ENCODE measurements at places on chromosomes 3 and 15.

GRCh38 chr3:56064684-56065083, 403.6 kb downstream of the ERC2 start:
- DNase-seq, result no peak

DNA sequence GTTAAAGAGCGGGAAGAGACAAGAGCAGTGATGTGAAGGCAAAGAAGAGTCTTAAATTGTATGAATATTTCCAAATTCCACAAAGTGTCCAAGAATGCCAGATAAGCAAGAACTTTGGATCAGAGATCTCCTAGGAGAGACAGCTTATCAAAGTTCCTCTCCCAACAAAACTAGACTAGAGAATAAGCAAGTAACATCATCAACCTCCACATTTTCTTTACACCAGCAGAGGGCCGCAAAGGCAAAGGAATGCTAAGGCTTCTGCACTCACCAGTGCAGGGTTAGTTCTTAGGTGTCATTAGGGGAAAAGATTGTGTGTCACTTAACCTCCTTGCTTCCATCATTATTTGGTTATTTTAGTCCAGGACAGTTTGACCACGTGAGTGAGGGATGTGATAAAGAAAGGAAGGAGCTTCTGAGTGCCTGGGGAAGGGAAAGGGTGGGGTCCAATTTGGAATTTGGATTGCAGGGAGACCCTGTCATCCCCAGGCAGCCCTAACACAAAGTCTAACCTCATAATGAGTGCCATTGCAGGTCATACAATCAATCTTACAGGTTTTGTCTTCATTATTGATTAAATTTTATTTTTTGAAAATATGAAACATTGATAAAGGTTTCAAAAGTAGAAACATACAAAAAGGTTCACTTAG, 7.5 kb upstream of the CMTM6 start:
- DNase-seq, result no peak

GRCh38 chr15:33104212-33104611, 90.3 kb downstream of the FMN1 start:
- no peak for DNase-seq

GRCh38 chr15:79051029-79051428, 39.6 kb downstream of the RASGRF1 start:
- DNase-seq, result no peak

DNA sequence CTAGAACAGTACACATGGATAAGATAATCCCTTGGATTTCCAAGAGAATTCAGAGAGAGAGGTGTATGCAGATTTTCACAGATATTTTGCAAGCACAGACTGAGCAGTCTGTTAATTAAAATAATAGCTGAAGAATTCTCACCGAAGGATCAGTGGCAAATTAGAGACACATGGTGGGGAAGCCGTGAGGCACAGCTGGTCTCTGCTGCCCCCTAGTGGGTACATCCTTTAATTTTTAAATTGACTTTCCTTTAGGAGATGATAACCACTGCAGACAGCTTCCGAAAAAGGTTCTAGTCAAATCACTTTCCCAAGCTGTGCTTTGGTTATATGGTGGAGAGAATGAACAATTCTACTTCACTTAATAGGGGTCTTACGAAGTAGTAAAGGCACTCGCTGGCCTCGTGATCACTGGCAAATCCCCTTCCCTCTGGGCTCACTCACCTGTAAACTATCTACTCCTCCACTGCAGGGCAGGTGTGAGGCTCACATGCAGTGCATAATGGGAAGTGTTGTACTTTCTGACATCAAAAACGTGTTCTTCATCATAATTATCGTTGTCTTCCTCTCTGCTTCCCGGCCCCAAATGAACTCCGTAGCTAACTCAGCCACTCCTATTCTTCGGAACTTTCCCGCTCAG, 19.5 kb downstream of the MESD start:
- DNase-seq, result no peak

DNA sequence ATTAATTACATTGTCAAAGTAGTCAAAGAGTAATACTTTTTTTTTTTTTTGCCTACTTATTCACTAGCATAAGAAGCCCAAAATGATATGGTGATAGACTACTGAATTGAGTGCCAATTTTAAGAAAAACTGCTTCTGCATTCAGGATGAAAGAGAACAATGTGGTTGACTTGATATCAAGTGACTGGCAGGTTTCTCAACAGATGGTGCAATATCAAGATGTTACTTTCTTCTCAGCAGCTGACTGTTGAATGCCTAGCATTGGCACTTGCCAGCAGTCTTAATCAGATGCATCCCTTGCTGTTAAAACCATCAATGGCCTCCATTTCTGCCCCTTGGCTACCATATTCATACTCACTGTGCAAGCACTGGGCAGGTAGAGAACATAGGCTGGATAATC, 863.2 kb downstream of the GBE1 start:
- DNase-seq, result no peak

GRCh38 chr15:75178938-75179745, 22.5 kb upstream of the C15orf39 start:
- DNase-seq, result no peak

DNA sequence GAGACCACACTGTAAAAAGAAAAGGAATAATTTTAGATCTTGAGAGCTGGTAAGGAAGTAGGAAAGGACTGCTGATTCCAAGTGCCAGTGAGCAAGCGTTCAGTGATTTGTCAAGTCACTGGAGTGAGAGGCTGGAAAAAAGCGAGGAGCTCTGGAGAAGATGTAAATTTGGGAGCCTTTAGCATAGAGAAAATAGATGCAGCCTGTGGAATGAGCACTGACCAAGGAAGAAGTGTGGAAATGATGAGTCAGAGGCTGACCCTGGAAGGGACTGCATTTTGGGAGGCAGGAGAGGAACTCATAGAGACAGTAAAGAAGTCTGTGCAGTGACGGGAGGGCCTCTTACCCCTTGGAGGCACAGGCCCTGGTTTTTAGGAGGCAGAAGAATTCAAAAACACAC, 17.1 kb upstream of the ABTB1 start:
- DNase-seq, result no peak

- no peak for DNase-seq
These were observed at the start of gene SEMA3F for GRCh38 chr3:50154840-50155490. Gene SEMA3F, plus strand, starts transcription at chr3:50155324. Its CDS starts 4,299 bp downstream, at chr3:50159623.

GRCh38 chr15:35062738-35063099, 22.4 kb downstream of the NANOGP8 start:
- DNase-seq, result no peak

- DNase-seq, result no peak
These were observed 30.1 kb downstream of the FOXL2 start for GRCh38 chr3:138916824-138917223.

- DNase-seq, result no peak
These were observed 48.1 kb downstream of the SH3BP5 start for GRCh38 chr3:15284121-15284889.

GRCh38 chr3:103614719-103615118, 1179.9 kb downstream of the ZPLD1 start:
- no peak for DNase-seq

GRCh38 chr15:97691078-97691477, 269.4 kb upstream of the ARRDC4 start:
- no peak for DNase-seq

- no peak for DNase-seq
These were observed 438.9 kb downstream of the RAP2B start for GRCh38 chr3:153600896-153601295.

GRCh38 chr15:83927704-83928391, 273.9 kb downstream of the ADAMTSL3 start:
- no peak for DNase-seq

DNA sequence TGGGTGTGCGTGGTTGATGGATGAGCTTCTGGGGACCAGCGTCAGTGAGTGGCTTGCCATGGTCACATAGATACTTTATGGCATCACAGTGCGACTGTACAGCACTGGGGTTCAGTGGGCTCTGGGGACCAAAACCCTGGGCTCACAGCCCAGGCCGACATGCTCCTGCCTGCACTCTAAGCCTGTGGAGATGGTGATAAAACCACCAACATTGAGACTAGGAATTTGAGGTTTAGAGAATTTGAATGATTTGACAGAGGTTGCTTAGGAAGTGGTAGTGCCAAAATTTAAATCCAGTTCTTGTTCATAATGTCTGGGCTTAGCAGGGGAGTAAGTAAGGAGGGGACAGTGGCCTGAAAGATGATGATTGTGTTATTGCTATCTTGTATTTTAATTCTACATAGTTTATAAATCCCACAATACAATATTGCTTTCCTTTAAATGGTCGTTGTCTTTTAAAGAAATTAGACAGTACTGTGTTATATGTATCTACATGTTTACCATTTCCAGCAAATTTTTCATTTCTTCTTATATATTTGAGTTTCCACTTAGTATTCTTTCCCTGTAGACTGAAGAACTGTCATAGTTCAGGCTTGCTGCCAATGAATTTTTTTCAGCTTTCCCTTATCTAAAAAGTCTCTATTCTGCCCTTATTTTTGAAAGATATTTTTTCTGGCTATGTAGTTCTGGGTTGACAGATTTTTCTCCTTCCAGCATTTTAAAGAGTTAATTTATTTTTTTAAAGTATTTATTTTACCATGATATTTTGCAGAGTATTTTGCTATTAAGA, 235.4 kb upstream of the RGMA start:
- no peak for DNase-seq

GRCh38 chr3:147654827-147655226, 245.7 kb downstream of the ZIC1 start:
- DNase-seq, result no peak

GRCh38 chr3:125129512-125129997, 73.8 kb upstream of the HEG1 start:
- DNase-seq, result no peak

GRCh38 chr3:107797586-107797985, 274.8 kb downstream of the BBX start:
- DNase-seq, result no peak

DNA sequence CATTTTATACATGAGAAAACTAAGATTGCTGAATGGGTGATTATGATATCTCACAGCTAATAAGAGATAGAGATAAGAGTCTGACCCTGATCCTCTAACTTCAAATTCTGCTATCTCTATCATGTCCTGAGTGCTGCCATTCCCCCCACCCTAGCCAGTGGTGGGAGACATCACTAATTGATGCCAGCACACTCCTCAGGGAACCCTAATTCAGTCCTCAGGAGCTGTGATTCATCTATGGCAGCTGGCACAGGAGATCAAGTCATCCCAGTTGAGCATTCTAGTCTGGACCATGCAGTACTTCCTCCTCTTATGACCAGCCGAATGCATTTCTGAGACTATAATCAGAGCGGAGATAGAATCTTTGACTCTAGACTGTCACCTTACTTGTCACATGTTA, 71.9 kb downstream of the SYNM start:
- DNase-seq, result no peak

DNA sequence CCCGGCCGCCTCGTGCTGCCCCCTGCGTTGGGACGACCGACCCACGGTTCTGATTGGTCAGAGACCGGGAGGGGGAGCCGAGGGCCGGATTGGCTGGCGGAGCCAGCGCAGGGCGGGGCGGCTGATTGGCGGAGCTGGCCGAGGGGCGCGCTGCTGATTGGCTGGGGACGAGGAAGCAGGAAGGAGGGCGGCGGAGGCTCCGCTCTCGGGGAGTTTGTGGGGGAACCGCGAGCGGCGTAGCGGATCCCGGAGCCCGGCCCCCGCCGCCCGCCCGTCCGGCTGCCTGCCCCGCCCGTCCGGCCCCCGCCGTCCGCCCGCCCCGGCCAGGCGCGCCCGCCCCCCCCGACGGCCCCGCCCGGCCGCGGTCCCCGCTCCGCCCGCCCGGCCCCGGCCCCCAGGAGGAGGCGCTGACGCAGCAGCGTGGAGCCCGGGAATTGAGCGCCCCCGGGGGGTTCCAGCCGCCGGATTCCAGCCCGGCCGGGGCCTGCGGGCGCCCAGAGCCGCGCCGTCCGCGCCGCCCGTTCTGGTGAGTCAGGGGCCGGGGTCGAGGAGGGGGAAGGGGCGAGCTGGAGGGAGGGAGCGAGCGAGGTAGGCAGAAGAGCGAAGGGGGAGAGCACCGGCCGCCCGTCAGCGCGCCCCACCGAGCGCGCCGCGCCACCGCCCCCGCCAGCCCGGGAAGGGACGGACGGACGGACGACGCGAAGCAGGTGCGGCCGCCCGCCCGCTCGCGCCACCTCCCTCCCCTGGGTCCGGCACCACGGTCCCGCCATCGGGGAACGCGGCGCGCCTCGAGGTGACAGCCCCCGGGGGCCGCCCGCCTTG, at the start of gene BAHD1:
TSS of gene BAHD1 (plus strand) at position 211 of the 822 bp plus-strand sequence. CDS start 17,512 bp downstream, outside the sequence.
- peak; percentile 71 for DNase-seq

- no peak for DNase-seq
These were observed 32.4 kb downstream of the POC1A start for GRCh38 chr3:52121813-52122212.

- DNase-seq, result no peak
These were observed 129.7 kb downstream of the PROS1 start for GRCh38 chr3:93843981-93844380.

- DNase-seq, result no peak
These were observed 63.0 kb downstream of the SH3BP5 start for GRCh38 chr3:15269091-15269989.

DNA sequence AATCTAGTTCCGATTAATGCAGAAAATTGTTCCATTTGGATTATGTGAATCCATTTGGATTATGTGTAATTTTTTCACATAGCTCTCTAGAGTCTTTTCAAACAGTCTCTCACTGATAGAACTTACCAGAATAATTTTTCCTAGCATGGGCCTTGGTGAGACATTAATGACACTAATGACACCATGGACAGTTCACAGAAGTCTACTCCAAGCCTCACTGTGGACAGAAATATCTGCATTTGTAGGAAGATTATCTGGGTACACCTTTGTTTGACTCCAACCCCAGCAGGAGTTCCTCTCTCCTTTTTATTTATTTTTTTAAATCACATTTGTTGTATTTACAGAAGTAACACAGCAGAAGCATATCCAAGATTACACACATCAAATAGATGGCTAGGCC, 27.9 kb downstream of the AADACL2 start:
- no peak for DNase-seq

DNA sequence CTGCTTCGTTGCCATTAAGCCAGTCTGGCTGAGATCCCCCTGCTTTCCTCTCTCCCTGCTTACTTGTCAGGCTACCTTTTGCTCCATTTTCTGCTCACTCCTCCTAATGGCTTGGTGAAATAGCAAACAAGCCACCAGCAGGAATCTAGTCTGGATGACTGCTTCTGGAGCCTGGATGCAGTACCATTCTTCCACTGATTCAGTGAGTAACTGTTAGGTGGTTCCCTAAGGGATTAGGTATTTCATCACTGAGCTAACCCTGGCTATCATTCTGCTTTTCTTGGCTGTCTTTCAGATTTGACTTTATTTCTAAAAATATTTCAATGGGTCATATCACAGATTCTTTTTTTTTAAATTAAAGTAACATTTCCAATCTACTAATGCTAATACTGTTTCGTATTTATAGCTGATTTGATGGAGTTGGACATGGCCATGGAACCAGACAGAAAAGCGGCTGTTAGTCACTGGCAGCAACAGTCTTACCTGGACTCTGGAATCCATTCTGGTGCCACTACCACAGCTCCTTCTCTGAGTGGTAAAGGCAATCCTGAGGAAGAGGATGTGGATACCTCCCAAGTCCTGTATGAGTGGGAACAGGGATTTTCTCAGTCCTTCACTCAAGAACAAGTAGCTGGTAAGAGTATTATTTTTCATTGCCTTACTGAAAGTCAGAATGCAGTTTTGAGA, 25.0 kb downstream of the CTNNB1 start:
- no peak for DNase-seq

- no peak for DNase-seq
These were observed 113.3 kb downstream of the TBC1D2B start for GRCh38 chr15:77964193-77964592.
